ENCODE measurements at places on chromosomes 11 and 22.

- DNase-seq = no peak
Observed at GRCh38 chr22:12601870-12602779, 2925.9 kb upstream of the OR11H1 start.

- DNase-seq = no peak
Observed at GRCh38 chr22:32685512-32685911, 116.0 kb upstream of the TIMP3 start.

DNA sequence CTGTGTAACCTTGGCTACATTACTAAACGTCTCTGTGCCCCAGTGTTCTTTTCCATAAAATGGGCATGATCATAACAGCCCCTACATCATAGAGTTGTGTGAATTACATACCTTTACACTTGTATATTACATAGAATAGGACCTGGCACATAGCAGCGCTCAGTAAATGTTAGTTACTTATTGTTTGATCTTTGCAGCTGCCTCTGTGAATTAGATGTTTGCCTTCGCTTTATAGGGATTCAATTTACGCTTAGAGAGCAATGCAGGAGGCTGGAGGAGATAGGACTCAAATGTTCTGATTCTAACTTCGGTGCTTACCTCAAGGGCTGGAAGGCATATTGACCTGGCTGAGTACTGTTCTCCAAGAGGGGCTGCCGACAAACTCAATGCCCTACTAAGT is 10.4 kb upstream of the TIMP3 start:
- no peak for DNase-seq

GRCh38 chr22:33000342-33001280 is 57.6 kb downstream of the SYN3 start:
- peak; percentile 65 for DNase-seq

GRCh38 chr11:73121692-73122091 is 20.4 kb downstream of the FCHSD2 start:
- no peak for DNase-seq

- no peak for DNase-seq
Observed at GRCh38 chr22:46618667-46619066, 1.5 kb upstream of the GRAMD4 start.
